ENCODE measurements at places on chromosomes 5 and 9.

DNA sequence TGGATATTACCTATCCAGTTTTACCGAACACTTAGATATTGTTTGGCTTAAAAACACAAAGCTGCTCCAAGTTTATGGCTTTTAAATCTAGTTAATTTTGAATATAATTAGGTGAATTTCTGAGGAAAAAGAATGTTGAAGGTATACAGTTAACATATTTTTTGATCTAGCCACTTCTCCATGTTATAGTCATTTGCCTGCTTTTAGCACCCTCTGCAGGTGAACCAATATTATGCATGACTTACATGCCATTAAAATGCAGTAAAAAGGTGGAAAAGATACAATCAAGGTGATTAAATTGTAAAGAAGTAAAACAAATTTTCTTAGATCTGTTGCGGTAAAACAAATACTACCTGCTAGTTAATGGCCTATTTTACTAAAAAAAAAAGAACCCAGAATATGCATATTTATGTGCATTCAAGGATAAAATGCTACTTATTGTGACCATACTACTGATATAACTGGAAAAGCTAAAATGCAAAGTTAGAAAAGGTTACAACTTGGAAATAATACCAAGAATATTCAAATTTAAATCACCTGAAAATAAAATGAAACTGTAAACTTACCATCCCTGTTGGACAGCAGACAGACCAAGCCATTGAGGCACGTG lies 132.1 kb downstream of the AP3B1 start:
- no peak for DNase-seq

- peak; percentile 81 for DNase-seq
Observed at GRCh38 chr9:113657765-113658544, 194.4 kb downstream of the RGS3 start.

DNA sequence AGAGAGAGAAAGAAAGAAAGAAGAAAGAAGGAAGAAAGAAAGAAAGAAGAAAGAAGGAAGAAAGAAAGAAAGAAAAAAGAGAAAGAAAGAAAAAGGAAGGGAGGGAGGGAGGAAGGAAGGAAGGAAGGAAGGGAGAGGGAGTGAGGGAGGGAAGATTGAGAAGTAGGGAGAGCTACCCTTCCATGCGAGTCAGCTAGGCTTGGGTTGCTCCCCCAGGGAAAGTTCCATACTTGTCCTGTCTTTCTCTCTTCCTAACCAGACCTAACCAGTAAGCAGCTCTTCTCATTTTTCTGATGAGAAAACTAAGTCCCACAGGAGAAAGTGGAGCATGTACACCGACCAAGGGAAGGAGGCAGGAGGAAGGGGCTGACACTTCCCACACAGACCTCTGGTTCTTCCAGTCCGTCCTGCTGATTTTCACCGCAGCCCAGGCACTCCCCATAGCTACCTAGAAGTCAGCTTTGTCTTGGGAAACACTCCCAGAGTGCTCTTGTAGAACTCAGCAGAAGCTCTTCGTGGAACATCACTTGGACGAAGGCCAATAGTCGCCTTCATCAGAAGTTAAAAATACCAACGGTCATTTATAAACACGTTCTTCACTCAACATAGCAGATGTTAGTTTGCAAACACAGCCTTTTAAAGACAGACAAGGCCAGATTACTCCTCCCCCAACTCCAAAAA lies 29.0 kb upstream of the ENTREP1 start:
- DNase-seq = no peak

DNA sequence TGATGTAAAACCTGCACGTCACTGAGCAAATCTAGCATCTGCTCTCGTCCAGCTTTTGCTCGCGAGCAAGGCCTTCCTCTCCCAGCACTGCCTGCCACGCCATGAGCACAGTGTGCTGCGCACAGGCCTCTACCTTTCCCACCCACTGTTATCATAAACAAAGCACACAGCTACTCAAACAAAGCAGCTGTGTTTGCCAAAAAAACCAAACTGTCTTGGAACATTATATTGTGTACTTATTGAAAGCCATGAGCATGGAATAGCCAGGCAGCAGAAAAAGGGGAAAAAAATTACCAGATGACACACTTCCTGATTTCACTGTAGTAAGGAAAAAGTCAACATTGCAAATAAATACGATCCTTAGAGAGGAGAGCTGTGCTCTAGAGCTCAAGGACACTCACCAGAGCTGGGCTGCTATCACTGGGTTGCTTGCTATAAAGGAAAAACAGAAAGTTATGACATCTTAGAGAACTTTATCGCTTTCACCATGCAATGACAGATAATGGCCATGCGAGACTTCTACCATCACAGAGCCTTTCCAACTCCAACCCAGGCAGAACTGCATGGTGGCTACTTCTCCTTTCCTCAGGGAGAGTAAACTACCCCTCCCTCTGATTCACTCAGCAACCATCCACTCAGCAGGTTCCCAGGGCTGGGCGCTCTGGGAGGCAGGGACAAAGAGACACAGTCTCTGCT lies 69.6 kb downstream of the EPB41L4B start:
- DNase-seq = no peak

DNA sequence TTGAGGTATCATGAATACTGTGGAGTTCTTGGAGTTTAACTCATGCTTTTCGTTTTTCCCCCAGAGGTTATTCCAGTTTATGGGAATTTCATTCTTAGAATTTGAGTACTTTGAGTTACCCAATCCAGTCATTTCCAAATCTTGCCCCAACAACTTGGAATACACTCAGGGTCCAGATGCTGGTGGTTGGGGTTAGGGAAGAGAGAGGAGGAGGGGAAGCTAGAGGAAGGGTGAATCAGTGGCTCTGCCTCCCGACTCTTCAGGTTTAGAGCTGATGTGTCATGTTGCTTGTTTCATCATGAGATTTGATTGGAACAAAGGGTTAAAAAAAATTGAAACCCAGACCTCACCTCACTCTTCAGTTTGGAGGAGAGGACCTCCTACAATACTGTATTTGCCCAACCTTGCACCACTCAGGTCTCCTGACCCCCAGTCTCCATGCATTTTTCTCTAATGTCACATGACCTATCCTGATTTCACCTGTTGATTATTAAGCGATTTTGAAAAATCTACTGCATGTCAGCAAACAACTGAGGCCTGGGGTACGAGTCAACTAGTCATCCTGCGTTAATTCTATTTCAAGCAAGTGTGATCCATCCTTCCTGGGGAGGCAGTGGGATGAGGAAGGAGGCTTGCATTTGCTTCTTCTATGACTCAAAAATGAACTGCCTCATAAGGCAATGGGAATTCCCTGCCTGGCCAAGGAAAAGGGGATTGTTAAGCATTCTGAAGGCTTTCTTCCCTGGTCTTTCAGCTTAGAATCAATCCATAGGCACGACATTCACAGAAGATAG lies 6.2 kb upstream of the SLC1A3 start:
- no peak for DNase-seq

DNA sequence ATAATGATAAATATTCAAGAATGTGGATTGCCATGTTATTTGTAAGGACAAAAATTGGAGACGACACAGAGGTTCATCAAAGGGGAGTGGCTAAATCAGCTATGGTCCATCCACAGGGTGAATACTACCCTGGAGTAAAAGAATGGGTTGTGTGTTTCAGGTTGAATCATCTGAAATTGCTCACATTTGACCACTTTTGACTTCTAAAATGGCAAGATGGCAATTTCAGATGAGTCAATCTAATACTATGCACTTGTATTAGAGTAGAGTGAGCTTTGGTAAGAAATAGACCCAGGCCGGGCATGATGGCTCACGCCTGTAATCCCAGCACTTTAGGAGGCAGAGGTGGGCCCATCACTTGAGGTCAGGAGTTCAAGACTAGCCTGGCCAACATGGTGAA lies 131.8 kb downstream of the GAPVD1 start:
- DNase-seq = no peak

GRCh38 chr5:136620016-136620419 lies 254.7 kb upstream of the TRPC7 start:
- DNase-seq = no peak

- no peak for DNase-seq
Observed at GRCh38 chr9:20771729-20772128, 87.7 kb downstream of the FOCAD start.

DNA sequence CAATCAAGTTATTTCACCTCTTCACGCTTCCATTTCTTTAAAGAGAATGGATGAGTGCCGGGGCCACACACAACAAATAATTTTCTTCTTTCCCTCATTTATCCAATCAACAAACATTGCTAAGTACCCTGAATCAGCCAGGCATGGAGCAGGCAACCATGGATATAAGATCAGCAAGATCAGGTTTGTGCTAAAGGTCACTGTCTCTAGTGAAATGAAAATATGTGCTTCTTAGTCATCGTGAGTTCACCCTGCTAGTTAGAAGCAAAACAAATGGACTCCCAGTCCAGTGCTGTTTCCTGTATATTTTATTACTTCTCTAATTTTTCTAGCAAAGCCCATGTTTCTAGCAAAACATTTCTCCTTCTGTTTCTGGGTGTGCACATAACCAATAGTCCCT lies 629.2 kb downstream of the BNC2 start:
- DNase-seq = no peak

DNA sequence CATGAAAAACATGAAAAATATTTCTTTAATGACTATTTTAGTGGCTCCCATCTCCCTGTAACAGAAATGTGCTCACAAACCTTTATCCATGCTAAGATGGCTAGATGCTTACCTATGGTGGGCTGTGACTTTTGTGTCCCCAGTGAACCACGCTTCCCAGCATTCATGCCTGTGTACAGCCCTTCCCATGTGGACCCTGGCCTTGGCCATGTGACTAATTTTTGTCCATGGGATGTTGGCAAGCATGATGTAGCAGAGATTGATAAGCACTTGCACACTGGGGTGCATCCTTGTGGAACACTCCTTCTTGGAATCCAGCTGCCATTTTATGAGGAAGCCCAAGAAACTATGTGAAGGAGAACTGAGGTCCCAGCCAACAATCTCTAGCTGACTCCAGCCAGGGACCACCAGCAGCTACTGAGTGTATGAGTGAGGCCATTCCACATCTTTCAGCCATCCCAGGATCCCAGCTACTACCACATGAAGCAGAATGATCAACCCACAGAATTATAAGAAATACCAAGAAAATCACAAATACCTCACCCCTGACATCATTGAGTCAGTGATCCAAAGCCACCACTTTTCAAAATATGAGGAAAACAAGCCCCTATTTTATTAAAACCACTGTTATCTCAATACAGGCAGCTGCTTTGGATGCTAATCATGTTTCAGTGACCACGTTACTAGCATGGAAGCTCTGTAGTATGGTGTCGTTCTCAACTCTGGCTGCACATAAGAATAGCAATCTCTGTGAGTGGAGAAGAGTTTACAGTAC lies 16.1 kb upstream of the RAI14 start:
- DNase-seq = no peak

GRCh38 chr9:7360513-7360912 lies 439.1 kb downstream of the DMAC1 start:
- DNase-seq = no peak

DNA sequence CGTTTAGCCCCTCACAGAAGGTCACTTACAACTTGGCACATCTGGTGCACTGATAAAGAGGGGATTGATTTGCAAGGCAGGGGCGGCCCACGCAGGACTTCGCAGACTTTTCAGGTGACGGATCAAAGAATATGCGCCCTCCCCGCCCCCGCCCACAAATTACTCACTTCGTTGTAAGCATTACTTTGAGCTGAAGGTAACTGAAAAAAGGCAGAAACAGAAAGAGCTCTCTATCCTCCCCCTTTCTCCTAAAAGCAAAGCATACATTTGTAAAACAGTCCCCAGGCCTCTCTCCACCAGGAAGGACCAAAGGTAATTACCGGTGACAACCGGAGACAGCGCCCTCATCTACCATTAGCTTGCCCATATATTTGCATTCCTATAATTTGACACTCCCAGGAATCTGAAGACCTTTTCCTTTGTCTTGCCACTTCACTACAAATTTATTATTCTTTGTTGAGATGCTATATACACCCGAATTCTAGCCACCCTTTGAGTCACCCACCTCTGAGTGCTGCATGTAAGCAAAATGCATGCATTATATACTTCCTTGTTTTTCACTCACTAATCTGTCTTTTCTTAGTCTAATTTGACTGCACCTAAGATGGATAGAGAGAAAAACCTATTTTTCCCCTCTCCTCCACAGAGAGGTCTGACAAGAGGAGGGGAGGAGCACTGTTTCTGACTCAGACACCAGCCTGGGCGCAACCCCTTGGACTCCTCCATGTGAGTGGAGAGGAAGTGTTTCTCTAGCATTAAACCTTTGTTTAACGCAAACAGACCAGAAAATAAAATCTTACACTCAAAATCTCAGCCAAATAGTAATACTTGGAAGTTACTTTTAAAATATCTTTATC lies 74.7 kb upstream of the SPIN1 start:
- peak; percentile 57 for DNase-seq

GRCh38 chr9:131739133-131739958 lies 530 bp downstream of the RAPGEF1 start:
- DNase-seq = peak; percentile 51

GRCh38 chr9:69572611-69573010 lies 99.6 kb downstream of the APBA1 start:
- no peak for DNase-seq

DNA sequence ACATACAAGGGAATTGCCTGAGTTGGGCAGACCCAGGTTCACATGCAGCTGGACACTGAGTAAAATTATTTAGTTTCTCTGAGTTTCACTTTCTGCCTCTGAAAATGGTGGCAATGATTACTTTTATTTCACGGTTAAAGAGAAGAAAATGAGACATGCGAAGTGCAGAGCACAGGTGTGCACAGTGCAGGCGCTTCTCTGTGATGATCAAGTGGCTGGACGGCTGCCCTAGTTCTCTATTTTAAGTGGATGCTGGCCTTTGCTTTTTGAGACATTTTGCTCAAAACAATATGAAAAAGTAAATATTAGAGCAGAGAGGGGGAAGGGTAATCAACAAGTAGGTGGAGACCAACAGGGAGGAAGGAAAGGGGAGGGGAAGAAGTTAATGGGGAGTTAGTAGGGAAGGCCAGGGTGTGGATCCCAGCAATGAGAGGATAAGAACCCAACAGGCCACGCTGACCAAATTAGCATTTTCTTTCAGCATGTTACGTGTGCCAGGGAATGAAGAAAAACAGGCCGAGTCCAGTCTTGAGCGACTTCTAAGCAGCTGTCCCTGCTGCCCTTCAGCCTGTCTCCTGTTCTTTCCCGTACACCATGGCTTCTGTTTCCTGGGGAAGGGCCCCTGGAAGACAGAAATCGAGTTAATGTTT lies 16.1 kb downstream of the SNX18 start:
- no peak for DNase-seq

- DNase-seq = no peak
Observed at GRCh38 chr5:73278693-73279092, 105.7 kb downstream of the TMEM174 start.

- DNase-seq = no peak
Observed at GRCh38 chr9:105822814-105823213, 128.5 kb downstream of the TMEM38B start.

GRCh38 chr5:139043157-139043905 lies 154.8 kb downstream of the SIL1 start:
- no peak for DNase-seq

Data from activated CD8-positive, alpha-beta memory T cell treated with anti-CD3 and anti-CD28 coated beads, Interleukin-2, amount 50 U/mL, for 4 hours (primary cell).